Body of pancreas (tissue), 4 donors: ENCODE measurements at places on chromosomes 3 and 15. TPM values are rescaled to one million over a fixed set of nuclear protein-coding genes. Genes with fewer than 3 reads are reported as not detected.

Gene SNUPN
- 7.0 TPM for total RNA-seq

DNA sequence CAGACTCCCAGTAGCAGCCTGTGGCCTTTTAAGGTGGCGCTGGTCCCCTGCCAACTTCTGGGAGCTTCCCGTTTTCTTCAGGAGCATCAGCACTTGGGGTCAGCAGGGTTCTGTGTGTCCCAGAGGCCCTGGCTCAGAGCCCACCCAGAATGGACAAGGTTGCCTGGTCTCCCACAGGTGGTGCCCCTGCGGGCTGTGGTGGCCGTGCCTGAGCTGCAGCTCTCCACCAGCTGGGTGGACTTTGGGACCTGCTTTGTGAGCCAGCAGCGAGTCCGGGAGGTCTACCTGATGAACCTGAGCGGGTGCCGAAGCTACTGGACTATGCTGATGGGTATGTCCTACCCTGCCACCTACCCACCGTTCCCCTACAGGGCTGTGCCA is 15.5 kb downstream of the ACAA1 start:
- no peaks in the 10 kb centered on the region for H3K27me3 ChIP-seq
- H3K4me1 ChIP-seq, result no peaks in the 10 kb centered on the region
- H3K4me3 ChIP-seq, result no peak overlapping the region
- H3K36me3 ChIP-seq, result peaks cover 15% of the 10 kb centered on the region
- no peak for DNase-seq

GRCh38 chr3:188686324-188686723 is 485.4 kb upstream of the TPRG1 start:
- no peak for DNase-seq

DNA sequence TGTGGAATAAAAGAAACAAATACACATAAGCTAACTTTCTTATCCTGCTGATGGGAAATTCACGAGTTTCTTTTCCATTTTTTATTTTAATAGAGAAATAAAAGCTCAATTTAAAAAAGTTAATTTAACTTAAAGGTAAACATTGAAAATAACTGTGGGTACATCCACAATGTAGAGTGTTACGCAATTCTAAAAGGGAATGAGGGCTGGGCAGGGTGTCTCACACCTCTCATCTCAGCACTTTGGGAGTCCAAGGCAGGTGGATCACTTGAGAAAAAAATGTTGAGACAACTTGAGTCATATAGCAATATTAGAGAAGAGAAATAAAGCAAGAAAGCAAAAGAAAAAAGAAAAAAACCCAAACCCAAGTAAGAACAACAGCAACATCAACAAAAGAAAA is 207.0 kb downstream of the DIPK2A start:
- H3K4me1 ChIP-seq, result peaks cover 16% of the 10 kb centered on the region
- H3K4me3 ChIP-seq, result no peak overlapping the region
- no peak for DNase-seq
- H3K36me3 ChIP-seq, result no peaks in the 10 kb centered on the region

- H3K36me3 ChIP-seq, result no peaks in the 10 kb centered on the region
- peak overlapping the region; percentile 74 for H3K4me3 ChIP-seq
- peak overlapping the region; percentile 77 for H3K27ac ChIP-seq
These were observed 966 bp upstream of the PKM start for GRCh38 chr15:72231833-72232478.

Gene CAMKV
- total RNA-seq, result not detected

GRCh38 chr3:68664276-68664675 is 268.1 kb downstream of the TAFA4 start:
- no peak overlapping the region for H3K4me3 ChIP-seq
- no peaks in the 10 kb centered on the region for H3K4me1 ChIP-seq
- no peaks in the 10 kb centered on the region for H3K27me3 ChIP-seq
- no peak overlapping the region for H3K27ac ChIP-seq

Gene PTH1R
- total RNA-seq, result 1.8 TPM

DNA sequence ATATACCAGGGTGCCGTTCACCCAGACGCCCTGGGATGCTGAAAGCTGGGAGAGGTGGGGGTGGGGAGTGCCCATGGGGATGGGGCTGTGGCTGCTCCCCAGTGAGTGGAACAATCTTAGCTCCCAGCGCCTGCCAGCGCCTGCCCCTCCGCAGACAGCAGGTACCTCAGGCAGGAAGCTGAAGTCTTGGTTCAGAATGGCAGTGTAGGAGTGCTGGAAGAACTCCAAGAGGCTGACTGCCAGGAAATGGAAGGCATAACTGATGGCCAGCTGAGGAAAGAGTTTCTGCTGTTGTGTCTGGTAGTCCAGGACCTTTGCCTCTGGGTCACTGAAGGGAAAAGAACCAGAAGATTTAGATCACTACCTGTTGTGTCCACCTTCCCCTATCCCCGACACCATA is 8.4 kb downstream of the ACOX2 start:
- H3K27me3 ChIP-seq, result no peaks in the 10 kb centered on the region
- peaks cover 21% of the 10 kb centered on the region for H3K4me1 ChIP-seq
- peak; percentile 90 for DNase-seq
- H3K4me3 ChIP-seq, result no peak overlapping the region

DNA sequence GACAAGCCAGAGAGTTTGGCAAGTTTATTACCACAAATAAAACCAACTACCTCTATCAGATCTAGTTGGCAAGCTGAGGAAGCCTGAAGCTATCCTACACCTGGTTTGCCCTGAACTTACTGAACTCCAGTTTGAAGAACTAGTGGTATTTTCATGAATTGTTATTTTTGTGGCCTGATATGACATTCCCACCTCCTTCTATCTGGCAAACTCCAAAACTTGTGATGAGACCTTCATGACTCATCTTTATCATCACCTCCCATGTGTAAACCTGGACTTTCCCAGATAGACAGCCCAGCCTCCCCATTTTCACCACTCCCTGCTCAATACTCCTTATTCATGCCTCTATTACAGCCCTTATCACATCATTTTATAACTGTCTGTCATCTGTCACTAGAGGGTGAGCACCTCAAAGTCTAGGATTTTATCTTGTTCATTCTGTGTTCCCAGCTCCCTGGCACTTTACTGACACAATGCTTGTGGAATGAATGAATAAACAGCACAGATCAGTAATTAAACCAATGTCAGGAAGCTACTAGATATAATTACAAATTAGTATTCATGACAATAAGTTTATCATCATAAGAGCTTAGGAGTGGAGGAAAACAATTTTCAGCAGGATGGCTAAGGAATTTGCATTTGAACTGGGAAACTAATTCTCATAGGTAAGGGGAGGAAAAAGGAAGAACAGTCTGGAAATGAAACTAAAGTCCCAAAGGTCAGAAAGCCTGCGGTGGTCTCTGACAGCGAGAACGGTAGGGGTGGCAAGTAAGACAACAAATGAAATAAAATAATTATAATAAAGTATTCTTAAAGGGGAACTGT is 13.2 kb upstream of the TRANK1 start:
- no peaks in the 10 kb centered on the region for H3K27me3 ChIP-seq
- no peaks in the 10 kb centered on the region for H3K36me3 ChIP-seq
- H3K4me1 ChIP-seq, result no peaks in the 10 kb centered on the region
- H3K27ac ChIP-seq, result no peak overlapping the region
- no peak overlapping the region for H3K4me3 ChIP-seq

DNA sequence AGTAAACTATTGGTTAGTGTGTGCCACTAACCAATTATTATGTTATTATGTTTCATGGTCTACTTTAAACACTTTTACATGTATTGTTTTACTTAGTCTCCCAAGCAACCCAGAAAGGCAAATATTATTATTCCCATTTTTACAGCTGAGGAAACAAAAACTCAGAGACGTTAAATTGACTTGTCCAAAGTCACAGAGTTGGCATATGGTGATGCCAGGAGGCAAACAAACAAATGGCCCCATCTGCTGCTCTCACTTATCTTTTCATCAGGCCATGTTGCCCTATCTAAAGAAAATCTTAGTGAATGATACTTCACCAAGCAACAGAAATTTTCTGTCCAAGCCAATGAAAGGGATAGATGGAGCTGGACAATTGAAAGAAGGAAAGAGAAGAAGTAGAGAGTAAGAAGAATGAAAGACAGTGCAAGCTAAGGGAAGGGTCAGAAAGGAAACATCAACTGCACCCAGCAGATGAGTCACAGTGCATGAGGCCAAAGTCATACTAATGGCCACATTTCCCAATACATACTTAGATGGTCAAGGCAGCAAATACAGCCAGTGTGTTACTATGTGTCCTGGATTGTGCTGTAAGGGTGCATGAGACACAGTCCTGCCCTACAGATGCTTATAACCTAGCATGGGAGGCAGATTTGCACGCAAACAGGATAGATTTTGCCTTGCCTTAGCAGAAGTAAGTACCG is 266.9 kb downstream of the KCNMB2 start:
- no peak overlapping the region for H3K27ac ChIP-seq
- no peaks in the 10 kb centered on the region for H3K27me3 ChIP-seq
- no peaks in the 10 kb centered on the region for H3K36me3 ChIP-seq

Gene LOXL1
- 8.6 TPM for total RNA-seq

Gene ERICH6
- total RNA-seq, result 0.26 TPM

Gene TMCO5A
- total RNA-seq, result not detected

DNA sequence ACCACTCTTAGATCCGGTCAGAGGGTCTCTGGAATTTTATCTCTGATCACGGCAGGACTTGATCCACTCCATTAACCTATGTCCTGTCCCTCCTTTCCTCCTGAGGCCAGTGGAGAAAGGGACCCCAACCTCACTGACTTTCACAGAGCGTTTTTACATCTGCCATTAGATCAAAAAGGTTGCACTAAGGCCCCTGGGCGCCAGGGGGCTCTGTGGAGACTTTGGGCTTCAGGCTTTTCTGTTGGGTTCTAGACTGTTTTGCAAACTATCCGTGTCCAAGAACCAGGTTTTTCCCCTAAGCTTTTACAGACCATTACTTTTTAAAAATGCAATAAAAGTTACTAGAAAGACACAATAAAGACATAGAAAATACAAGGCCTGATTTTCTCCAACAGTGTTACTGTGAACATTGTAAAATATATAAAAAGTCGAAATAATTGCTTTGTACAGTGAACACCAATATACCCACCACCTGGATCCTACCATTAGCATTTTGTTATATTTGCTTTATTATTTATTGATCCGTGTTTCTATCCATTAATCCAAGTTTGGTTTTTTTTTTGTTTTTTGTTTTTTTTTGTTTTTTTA is 159.7 kb downstream of the POLR2M start:
- H3K36me3 ChIP-seq, result no peaks in the 10 kb centered on the region
- no peak overlapping the region for H3K4me3 ChIP-seq
- no peaks in the 10 kb centered on the region for H3K27me3 ChIP-seq
- H3K27ac ChIP-seq, result no peak overlapping the region
- DNase-seq, result peak; percentile 67

DNA sequence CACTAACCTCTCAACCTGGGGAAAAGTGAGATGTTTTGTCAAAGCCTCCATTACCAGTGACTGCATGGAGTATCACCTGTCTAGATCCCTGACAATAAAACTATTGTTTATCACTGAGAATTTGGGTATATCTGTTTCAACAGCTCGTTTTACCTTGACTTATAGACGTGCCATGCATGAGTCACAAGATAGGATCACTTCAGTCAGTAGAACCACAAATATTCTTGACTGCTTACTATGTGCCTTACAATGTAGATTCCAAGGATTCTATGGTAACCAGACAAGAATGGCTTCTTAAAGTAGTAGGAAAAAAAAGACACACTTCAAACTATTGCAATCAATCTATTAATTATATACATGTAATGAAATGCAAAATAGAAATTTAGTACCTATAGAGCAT is 55.7 kb upstream of the GRM7 start:
- no peak for DNase-seq
- H3K36me3 ChIP-seq, result no peaks in the 10 kb centered on the region
- H3K4me3 ChIP-seq, result no peak overlapping the region
- H3K4me1 ChIP-seq, result no peaks in the 10 kb centered on the region

- peaks cover 32% of the 10 kb centered on the region for H3K4me1 ChIP-seq
- H3K27ac ChIP-seq, result no peak overlapping the region
- no peaks in the 10 kb centered on the region for H3K27me3 ChIP-seq
- no peak overlapping the region for H3K4me3 ChIP-seq
- DNase-seq, result no peak
- H3K36me3 ChIP-seq, result no peaks in the 10 kb centered on the region
These were observed 57.3 kb downstream of the THRB start for GRCh38 chr3:24437326-24437725.

DNA sequence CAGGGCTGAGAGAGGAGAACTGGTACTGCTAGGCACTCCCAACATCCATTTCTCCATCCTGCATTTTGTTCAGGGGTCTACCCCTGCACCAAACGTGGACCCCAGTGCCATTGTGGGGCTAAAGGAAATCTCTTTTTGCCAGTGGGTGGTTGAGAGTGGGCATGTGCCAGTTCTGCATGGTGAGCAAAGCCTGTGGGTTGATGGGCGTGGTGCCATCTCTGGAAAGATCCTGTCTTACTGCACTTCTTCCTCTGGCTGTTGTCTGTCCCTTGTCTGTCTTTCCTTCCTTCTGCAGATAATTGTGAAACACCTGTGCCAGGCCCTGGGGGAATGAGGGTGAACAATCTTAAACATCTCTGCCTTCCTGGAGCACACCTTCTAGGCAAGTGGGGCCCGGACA is 1.4 kb upstream of the RARRES1 start:
- no peak overlapping the region for H3K4me3 ChIP-seq
- peaks cover 16% of the 10 kb centered on the region for H3K4me1 ChIP-seq
- DNase-seq, result no peak

DNA sequence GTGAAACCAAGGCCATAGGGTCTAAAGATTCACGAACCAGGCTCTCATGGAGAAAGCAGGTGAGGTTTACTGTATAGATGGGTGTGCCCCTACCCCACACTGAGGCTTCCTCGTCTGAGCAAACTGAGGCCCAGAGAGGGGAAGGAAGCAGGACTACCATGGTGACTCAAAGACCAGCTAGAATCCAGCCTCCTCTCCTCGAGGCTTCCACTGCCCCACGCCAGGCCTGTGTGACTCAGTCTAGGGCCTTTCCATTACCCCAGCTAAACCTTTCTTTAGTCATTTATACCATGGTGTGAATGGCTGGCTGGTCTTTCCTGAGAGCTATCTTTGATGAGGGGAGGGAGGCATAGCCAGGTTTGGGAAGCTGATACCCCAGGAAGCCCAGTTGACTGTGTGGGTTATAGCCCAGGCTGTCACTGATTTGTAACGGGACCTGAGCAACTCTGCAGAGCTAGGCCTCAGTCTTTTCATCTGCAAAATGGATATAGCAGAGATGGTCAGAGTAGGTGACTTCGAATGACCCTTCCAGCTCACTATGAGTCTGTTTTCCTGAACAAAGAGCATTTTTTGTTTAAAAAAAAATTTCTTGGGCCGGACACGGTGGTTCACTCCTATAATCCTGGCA is 3.0 kb upstream of the RHO start:
- H3K4me3 ChIP-seq, result no peak overlapping the region
- no peaks in the 10 kb centered on the region for H3K27me3 ChIP-seq
- no peaks in the 10 kb centered on the region for H3K4me1 ChIP-seq
- no peak overlapping the region for H3K27ac ChIP-seq
- H3K36me3 ChIP-seq, result no peaks in the 10 kb centered on the region

Gene ACP3
- 0.33 TPM for total RNA-seq

GRCh38 chr15:41979493-41980266 is 7.3 kb upstream of the EHD4 start:
- no peak overlapping the region for H3K4me3 ChIP-seq
- no peaks in the 10 kb centered on the region for H3K27me3 ChIP-seq

Gene GUCA1C
- total RNA-seq, result 0.99 TPM
